CD4-positive, alpha-beta T cell treated with Interferon gamma for 1 hour (primary cell): ENCODE measurements at places on chromosomes 6 and 20.

DNA sequence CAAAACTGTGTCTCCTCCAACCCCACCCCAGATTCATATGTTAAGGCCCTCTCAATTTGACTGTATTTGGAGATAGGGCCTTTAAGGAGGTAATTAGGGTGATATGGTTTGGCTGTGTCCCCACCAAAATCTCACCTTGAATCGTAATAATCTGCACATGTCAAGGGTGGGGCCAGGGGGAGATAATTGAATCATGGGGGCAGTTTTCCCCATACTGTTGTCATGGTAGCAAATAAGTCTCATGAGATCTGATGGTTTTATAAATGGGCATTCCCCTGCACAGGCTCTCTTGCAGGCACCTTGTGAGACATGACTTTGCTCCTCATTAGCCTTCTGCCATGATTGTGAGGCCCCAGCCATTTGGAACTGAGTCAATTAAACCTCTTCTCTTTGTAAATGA lies 46.6 kb upstream of the TOX2 start:
- DNase-seq, result no peak

DNA sequence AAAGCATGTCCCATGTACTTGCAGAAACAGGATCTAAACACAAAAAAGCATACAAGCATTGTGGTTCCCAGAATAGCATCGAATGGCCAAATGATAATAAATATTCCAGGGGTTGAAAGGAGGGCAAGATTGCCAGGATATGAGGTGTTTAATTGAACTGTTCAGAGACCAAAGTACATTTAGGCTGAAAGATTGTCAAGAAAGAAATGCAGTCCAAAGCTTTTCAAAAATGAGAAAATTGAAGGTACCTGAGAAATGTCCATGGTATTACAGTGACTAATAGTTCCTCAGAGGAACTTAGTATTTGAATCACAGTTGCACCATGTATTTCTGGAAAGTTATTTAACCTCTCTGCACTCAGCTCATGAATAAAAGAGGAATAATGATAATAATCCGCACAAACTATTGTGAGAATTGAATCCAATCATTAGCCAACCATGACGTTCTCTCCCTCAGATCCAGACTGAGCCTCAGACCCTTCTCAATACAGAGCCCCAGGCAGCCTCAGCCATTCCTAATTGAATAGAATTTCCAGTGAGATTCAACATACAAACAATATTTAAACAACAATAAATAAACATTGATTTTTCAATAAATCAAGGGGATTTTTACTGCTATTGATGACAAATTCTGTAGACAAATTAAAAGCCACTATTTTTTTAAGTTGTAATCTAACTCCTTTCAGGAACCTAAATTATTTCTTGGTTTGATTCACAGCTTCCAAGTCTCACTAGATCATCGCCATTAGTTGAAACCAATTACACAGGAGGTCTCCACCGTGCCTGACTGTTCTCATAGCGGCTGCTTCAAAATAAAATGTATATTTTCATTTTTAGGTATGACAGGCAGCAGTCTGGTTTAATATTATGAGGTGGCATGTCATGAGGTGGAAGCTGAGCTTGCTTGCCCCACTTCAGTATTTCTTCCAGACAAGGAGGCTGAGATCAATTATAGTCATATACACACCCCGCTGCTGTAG lies 144.3 kb upstream of the TENT5A start:
- no peak for DNase-seq

GRCh38 chr6:46963626-46964025 lies 41.9 kb upstream of the ADGRF5 start:
- DNase-seq, result no peak

GRCh38 chr20:11219192-11219591 lies 545.4 kb upstream of the JAG1 start:
- no peak for DNase-seq

- peak; percentile 77 for DNase-seq
Measured at GRCh38 chr20:31861385-31862156, 8.8 kb downstream of the DUSP15 start.

DNA sequence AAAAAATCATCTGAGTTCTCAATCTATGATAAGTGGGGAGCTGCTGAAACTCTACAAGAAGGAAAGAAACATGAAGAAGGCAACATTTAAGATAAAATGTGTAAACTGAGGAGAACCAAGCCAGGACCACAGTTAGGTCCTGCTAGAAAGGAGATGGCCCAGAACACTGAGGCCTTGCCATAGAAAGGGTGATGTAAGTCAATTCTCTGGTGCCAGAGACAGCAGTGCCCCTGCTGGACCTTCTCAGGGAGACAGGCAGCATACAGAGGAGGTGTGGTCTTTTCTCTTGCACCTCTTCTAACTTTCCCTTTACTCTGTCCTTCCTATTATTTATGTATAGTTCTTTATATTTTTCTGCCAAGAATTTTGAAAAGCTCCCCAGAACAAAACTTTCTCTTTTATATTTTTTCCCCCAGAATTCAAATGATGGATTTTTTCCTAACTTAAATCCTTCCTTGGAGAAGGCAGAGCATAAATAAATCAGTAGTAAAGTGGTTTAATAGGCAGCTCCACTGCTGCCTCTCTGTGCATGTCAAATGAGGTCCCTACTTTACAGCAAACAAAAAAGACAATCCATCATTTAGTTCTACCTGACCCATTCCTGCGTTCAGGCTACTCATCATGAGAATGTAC lies 9.0 kb downstream of the UQCC2 start:
- DNase-seq, result peak; percentile 39

GRCh38 chr6:52990342-52990741 lies 4.7 kb downstream of the GSTA4 start:
- no peak for DNase-seq

- no peak for DNase-seq
Measured at GRCh38 chr6:38634518-38634917, 5.2 kb downstream of the BTBD9 start.

DNA sequence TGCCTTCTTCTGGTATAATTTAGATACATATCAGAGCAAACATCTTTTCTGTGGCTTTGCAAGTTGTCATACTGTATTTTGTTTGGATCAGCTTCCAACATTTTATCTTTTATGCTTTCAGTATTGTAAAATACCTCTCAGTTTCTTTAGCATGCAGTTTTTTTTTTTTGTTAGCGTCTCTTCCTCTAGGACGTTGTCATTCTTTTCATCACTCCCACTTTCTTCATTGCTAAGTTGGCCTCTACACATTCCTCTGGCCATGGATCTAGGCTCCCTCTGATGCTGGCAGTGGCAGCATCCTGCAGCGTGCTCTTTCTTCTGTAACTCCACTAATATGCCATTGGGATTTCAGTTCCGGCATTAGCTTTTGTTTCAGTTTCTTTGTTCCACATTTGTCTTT lies 21.7 kb downstream of the RPRD1B start:
- DNase-seq, result no peak

DNA sequence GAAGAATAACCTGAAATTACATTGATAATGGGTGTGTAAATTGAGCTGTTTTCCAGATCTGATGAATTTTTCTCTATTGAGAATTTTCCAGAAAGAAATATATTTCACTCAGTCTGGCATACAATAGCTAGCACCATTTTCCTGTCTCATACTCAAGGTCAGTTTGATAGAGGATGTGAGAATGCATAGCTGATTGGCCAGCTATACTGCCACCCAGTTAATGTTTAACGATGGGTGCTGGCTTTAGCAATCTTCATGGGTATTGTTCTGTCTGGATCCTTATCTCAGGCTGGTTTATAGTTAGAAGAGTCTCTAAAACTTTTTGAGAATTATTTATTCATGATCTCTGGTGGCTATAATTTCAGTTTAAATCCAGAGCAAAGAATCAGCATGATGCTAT lies 147.4 kb downstream of the HDGFL1 start:
- DNase-seq, result no peak

DNA sequence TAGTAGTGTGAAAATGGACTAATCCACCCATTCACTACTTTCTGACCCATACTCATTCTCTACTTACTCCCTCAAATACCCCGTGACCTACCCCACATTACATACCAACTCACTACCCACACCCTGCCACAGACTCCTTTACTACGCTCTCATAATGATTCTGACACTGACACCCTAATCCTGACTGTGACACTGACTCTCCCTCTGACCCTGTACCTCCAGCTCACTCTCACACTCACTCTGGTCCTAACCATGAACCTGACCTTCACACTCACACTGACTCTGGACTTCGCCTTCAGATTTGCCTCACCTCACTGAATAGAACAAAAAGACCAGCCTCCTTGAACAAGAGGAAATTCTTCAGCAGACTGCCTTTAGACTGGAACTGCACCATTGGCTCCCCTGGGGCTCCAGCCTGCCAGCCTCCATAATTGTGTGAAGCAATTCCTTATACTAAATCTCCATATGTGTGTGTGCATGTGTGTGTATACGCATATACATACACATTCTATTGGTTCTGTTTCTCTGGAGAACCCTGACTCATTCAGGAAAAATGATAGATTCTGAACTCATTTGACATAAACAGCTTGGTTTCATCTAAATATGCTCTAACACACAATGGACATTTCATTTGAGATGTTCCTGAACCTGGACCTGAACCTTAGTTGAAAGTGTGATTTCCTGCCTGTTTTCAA lies 10.5 kb upstream of the ZNF343 start:
- DNase-seq, result no peak

- DNase-seq, result no peak
Measured at GRCh38 chr20:58136149-58136484, 92.3 kb downstream of the ANKRD60 start.

- DNase-seq, result no peak
Measured at GRCh38 chr20:33784225-33784624, 26.9 kb upstream of the CHMP4B start.

DNA sequence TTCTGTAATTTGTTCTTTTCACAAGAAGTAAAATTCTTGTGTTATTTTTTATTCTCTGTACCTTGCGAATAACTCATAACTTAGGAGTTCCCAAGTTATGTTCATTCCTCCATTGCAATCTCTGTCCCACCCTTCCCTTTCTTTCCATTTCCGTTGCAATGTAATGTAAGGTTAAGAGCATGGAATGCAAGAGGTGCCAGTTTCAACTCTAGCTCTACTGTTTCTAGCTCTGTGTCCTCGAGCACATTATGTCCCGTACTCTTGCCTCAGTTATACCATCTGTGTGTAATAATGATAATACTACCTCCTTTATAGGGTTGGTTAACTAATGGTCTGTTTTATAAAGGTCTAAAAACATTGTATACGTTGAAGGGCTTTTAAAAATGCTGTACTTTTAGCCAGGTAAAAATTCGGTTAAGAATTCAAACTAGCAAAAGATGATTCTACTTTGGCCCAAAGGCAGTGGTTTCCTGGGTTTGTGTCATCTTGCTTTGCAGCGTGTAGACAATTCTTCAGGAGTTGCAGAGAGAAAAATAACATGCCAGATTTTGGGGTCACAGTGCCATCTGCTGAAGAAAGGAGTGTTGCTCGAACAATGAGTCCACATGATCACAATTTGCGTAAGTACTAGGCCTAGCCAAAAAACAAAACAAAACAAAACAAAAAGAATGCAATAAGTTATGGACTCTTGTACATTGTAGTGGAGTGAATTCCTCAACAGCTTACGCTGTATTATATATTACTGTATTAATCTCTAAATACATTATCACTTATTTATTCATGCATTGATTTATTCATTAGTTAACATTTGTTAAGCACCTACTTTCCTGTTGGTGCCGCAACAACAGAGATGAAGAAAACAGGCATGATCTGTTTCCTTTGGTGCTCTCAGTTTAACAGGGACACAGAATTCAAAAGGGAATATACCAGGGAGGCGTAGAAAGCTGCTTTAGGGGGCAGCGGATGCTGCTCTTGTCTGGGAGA lies 10.0 kb upstream of the PFDN4 start:
- DNase-seq, result no peak

GRCh38 chr6:132590362-132590761 lies 821 bp upstream of the TAAR5 start:
- DNase-seq, result no peak

DNA sequence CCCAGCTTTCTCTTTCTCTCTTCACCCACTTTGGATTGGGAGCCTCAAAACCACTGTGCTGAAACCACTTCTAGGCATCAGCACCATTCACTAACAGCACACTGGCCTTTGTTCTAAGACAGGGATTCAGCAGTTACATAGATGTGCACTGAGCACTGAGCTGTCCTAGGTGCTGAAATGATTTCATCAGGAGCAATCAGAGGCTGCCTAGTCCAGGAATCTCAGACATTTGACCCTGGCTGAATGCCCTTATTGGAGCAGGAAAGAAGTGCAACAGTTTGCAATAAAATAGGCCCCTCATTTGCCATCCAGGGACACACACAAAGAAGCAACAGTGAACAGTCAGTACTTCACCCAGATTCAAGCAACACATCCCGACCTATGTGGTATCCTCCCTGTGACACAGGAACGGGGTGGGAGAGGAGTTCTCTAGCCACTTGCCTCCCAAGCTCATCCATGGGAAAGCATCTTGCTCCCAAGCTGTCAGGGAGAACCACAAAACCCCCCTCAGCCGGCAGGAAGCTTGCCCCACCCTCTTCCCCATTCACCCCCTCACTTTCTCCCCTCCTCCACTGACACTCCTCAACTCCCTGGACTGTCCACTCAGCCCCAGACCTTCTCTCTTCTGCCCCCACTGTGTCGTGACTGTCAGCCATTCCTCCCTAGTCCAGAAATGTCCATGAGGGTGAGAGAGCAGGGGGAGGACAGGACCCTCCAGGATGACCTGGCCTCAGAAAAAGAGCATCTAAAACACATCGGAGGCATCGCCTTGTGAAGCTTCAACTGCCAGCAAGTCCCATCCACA lies 304.4 kb downstream of the PREX1 start:
- no peak for DNase-seq

GRCh38 chr6:163712566-163712961 lies 298.0 kb downstream of the QKI start:
- no peak for DNase-seq

DNA sequence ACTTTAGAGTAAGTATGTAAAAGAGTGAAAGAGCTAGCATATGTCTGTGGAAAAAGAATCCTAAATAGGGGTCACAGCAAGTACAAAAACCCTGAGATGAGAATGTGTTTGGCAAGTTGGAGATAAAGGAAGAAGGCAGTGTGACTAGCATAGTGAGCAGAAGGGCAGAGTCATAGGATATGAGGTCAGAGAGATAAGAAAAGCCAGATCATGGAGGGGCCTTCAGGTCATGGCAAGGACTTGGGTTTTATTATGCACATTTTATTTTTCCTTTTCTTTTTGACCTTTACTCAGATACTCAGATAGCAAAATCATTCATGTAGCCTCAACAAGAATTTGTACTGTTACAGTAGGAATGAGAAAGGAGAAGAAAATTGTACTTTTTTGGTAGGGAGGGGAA lies 138.0 kb downstream of the GJA1 start:
- no peak for DNase-seq

DNA sequence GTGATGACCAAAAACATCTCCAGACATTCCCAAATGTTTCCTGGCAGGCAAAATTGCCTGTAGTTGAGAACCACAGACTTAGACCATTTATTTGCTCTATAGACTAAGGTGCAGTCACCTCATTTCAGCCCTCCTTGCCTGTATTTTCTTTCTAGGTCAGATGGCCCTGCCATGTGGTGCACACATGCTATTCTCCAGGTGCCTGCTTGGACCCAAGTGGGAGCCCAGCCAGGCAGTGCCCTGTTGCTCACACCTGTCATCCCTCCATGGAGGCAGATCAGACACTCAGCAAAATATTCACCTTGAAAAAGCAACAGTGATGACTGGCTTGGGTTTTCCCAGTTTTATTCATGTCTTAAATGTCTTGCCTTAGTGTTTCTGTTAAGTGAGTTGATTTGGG lies 311.4 kb downstream of the TFAP2C start:
- DNase-seq, result no peak
